ENCODE measurements at places on chromosomes 7 and 10. TPM values are rescaled to one million over a fixed set of nuclear protein-coding genes. Genes with fewer than 3 reads are reported as not detected.

- DNase-seq, result peak; percentile 50
Observed at GRCh38 chr7:108079648-108080591, 50.2 kb downstream of the LAMB4 start.

GRCh38 chr10:75624638-75625037, 193.2 kb downstream of the LRMDA start:
- DNase-seq, result no peak

- DNase-seq, result no peak
Observed at GRCh38 chr10:115827231-115828009, 445.6 kb downstream of the GFRA1 start.

DNA sequence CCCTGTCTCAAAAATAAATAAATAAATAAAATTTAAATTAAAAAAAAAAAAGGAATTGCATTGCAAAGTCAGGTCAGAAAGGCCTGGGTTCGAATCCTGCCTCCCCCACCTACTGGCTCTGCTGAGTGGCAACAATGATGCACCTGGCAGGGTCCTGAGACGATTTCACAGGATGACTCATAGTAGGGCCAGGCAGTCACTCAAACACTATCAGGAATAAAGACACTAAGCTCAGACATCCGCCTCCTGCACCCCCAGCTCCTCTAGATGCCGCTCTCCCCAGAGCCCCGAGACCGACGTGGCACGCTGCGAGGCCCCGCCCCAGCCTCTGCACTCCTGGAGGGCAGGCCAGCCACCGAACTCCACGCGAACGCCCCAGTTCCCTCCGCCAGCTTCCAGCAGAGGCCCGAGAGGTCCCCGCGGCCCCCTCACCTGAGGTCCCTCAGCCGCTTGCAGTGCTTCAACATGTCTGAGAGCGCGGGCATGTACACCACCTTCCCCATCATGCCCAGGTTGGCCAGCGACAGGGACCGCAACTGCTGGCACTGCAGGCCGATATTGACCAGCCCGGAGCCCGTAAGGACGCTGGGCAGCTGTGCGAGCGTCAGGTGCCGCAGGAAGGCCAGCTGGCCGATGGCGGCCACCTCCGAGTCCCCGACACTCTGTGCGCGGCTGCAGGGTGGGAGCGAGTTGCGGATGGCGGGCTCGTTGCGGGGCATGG, 76.6 kb upstream of the TNRC18 start:
- DNase-seq, result no peak

DNA sequence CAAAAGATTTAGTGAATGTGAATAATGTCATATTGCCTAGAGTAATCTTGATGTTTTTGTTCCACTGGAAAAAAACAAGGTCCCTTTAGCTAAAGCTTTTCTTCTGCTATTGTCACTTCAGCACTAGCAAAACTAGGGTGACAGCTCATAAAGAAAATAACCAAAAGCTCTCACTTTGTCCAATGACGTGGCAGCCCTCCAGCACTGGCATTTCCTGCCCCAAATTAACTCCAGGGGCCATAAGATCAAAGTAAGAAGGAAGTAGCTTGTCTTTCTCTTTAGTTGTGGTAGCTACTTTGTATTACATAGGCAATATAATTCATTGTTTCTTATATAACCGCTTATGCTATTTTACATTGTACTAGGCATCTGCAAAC, 47.3 kb downstream of the LRRN3 start:
- DNase-seq, result peak; percentile 24

GRCh38 chr7:15854841-15855524, 168.5 kb upstream of the MEOX2 start:
- DNase-seq, result peak; percentile 41

GRCh38 chr10:89207181-89207800, at the start of gene CH25H:
Gene CH25H, minus strand, starts transcription at chr10:89207317. Its CDS starts 25 bp downstream, at chr10:89207292.
- peak; percentile 44 for DNase-seq

GRCh38 chr7:139557857-139558581, 34.5 kb downstream of the CLEC2L start:
- no peak for DNase-seq

GRCh38 chr7:55053651-55054571, 35.1 kb downstream of the EGFR start:
- no peak for DNase-seq

GRCh38 chr10:79405221-79405994, 40.0 kb downstream of the ZCCHC24 start:
- no peak for DNase-seq

DNA sequence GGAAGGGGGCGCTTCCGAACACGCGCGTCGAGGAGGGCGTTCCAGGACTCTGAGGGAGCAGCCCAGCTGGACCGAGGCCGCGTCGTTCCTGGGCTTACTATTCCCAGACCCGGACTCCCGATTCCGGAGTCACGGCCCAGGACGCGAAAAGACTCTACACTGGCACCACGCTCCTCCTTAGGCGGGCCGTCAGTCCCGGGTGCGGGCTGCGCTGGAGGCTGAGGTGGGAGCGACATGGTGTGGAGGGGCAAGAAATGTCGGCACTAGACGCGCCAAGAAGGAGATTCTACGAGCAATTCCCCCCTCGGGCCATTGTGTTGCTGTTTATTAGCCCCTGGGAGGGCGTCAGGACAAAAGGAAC, 584 bp upstream of the RUNDC3B start:
- DNase-seq, result no peak

DNA sequence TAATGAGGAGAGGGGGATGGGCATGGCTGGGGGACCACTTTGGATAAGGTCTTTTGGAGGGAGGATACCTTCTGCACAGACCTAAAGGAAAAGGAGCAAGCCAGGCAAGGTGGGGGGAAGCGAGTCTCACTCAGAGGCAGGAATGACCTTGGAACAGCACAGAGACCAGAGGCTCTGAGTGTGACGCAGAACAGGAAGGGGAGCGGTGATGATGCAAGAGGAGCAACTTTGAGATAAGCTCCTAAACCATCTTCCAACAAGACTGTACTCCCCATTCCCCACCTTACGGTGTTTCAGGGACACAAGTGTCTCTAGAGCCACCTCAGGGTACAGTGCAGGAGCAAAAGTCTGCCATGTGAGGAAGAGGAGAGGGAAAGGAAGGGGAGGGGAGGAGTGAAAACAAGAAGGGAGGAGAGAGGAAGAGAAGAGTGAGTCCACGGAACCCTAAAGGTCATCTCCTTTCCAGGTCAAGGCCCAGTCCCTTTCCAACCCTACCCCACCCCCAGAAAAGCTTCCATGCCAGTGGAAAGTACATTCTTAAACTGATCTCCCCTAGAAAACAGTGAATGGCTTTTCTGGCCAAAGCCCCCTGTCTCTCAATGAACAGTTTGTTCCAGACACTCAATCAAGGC, 54.1 kb downstream of the JAZF1 start:
- DNase-seq, result no peak

- no peak for DNase-seq
Observed at GRCh38 chr7:78558566-78558965, 760.0 kb downstream of the PHTF2 start.

GRCh38 chr10:391305-391704, 256.1 kb downstream of the ZMYND11 start:
- DNase-seq, result no peak

- no peak for DNase-seq
Observed at GRCh38 chr10:75432763-75433162, 1.3 kb downstream of the LRMDA start.

- DNase-seq, result no peak
Observed at GRCh38 chr7:32941681-32942414, 15.4 kb upstream of the FKBP9 start.

Gene LMBR1
- 69.9 TPM for total RNA-seq

Gene ZNF22
- 37.9 TPM for total RNA-seq

Gene MRPS17
- total RNA-seq, result 20.9 TPM

Gene AGR2
- not detected for total RNA-seq

Gene GRK5
- 39.7 TPM for total RNA-seq

Gene CPN1
- total RNA-seq, result not detected

Gene EPHB6
- total RNA-seq, result 0.79 TPM

Gene HKDC1
- total RNA-seq, result not detected

Gene CYP3A7
- not detected for total RNA-seq

Gene PON1
- total RNA-seq, result not detected

Measured in pulmonary artery endothelial cell (primary cell).